Vagina (tissue), 2 donors: ENCODE measurements at places on chromosomes 7 and 10. TPM values are rescaled to one million over a fixed set of nuclear protein-coding genes. Genes with fewer than 3 reads are reported as not detected.

STRA8 gene
- total RNA-seq, result not detected

OPALIN gene
- total RNA-seq, result not detected

RPEL1 gene
- total RNA-seq, result not detected

DNA sequence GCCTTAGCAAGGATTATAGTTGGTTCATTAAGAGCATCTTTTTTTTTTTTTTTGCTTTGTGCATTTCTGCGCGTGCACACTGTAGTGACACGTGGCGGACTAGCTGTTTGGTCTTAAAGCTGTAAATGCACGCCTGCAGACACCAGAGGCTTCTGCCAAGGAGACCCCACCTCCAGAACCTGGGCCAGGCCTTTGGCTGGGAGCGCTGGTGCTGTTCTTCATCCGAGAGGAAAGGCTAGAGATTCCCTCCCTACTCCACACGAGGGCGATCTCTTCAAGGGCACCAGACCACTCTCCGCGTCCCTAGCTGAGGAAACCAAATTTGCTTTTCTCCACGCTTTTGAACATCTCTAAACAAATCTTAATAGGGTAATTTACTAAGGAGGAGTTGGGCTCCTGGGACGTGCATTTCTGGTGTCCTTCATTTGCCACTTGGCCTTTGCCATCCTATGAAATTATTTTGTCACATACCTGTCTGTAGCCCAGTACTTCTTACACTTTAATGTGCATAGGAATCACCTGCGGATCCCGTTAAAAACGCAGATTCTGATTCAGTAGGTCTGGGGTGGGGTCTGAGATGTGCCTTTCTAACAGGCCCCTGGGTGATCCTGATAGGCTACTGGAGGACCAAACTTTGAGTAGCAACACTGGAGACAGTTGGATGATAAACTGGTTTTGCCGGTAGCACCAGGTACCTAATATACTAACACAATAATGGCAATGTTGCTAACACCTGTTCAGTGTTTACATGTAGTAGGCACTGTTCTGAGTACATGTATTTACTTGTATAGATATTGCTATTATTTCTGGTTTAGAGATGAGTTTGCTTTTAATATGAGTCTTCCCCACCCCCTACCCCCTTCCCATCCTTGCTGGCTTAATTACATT is 1.3 kb upstream of the SLC26A5 start:
- DNase-seq, result no peak

- no peak for DNase-seq
Measured at GRCh38 chr10:45286980-45287379, 28.4 kb downstream of the OR13A1 start.

DNA sequence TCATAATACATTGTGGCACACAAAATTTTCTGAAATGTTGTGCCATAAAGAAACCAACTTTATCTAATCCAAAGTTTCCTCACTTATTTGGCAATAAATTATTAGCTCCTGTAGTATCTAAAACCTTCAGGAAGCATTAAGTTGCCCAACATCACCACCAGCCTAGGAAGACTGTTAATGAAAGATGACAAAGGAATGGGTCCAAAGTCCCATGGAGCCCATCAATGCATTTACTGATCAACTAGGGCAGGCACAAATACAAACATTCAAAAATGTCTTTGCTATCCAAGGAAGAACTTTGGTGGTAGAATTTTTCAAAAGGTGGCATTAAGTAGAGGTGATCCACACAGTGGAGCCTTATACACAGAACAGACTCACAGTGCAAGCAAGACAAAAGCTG is 4.5 kb downstream of the GRB10 start:
- DNase-seq, result no peak

DNA sequence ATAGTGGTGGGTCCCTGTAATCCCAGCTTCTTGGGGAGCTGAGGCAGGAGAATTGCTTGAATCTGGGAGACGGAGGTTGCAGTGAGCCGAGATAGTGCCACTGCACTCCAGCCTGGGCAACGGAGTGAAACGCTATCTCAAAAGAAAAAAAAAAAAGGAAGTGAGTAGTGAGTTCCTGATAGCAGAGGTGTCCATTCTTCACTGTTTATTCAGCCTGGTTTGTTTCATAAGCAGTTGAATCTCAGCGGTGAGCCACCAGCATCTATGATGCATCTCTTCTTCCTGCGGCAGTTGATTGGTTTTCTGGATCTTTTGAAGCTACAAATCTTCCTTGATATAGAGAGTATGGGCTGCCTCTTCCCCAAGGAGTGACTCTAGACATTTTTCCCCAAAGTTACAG is 316.1 kb upstream of the MTPN start:
- no peak for DNase-seq

DNA sequence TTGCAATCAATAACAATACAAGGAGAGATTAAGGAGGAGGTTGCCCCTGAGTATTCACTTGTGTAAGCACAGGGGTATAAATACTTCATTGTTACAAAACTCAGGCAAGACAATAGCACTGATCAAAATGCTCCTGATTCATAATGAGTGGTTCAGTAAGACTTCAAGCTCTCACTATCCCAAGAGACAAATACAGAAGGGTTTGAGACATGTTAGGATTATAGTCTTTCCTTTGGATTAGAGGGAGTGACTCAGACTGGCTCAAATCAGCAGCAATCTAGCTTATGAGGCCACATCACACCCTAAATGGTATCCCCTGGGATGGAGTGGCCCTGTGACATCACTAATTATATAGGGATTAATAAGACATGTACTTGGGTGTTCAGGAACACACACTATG is 167.2 kb upstream of the HGF start:
- no peak for DNase-seq

DNA sequence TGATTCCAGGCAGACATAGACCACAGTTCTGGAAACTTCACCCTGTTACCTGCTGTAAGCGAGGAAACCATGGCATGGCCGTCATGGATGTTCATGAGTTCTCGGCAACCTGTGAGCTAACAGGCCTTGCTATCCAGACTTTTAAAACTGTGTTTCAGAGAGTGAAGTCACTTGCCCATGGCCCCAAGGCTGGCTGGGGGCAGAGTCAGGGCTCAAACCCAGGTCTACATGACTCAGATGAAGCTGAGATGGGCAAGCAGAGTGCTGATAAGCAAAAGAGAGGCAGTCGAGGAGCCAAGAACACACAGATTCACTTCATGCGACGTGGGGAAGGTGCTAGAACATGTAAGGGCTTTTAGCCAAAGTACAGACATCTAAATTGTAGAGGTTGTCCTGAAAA is 31.5 kb downstream of the C10orf53 start:
- DNase-seq, result no peak

DNA sequence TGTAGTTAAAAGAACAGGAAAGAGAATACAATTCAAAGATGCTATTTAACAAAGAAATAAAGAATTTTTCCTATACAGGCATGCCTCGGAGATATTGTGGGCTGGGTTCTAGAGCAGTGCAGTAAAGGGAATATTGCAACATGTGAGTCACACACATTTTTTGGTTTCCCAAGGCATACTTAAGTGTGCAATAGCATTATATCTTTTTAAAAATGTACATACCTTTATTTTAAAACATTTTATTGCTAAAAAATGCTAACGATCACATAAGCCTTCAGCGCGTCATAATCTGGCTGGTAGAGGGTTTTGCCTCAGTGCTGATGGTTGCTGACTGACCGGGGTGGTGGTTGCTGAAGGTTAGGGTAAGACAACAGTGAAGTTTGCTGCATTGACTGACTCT is 54.4 kb downstream of the ESYT2 start:
- DNase-seq, result no peak

DNA sequence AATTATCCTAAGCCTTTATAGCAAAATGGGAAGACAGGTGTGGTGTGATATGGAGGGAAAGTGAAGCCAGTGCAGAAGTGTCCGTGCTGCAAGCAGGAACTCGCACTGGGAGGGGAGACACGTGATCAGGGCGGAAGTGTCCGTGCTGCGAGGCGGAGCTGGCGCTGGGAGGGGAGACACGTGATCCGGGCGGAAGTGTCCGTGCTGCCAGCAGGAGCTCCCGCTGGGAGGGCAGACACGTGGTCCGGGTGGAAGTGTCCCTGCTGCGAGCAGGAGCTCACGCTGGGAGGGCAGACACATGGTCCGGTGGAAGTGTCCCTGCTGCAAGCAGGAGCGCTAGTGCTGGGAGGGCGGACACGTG is 40.5 kb upstream of the PRKAR1B start:
- DNase-seq, result no peak
